ENCODE measurements at places on chromosomes 1 and 21.

- DNase-seq: no peak
Observed at GRCh38 chr1:4062992-4063391, 162.9 kb upstream of the C1orf174 start.

- no peak for DNase-seq
Observed at GRCh38 chr21:28513428-28513827, 479.2 kb downstream of the LTN1 start.

DNA sequence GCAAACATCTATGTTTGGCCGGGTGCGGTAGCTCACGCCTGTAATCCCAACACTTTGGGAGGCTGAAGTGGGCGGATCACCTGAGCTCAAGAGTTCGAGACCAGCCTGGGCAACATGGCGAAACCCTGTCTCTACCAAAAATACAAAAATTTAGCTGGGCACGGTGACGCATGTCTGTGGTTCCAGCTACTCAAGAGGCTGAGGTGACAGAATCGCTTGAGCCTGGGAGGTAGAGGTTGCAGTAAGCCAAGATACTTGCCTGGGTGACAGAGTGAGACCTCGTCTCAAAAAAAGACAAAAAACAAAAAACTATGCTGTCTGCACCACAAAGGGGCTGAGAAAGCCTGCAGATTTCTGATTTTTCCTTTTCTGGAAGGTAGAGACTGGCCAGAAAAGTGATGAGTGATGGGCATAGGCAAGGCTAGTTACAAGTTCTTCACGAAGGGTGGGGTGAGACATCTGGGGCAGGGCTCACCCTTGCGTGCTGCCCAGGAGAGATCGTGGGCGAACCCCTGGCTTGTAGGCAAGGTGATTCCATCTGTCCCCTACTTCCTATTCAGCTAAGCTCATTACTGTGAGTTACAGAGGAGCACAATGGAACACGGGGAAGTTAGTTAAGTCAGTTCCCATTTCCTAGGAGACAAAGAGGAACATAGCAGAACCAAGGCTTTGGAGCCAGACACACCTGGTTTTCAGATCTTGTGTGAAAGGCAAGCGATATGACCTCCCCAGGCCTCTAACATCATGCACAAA is 3.2 kb downstream of the SLC2A1 start:
- no peak for DNase-seq

DNA sequence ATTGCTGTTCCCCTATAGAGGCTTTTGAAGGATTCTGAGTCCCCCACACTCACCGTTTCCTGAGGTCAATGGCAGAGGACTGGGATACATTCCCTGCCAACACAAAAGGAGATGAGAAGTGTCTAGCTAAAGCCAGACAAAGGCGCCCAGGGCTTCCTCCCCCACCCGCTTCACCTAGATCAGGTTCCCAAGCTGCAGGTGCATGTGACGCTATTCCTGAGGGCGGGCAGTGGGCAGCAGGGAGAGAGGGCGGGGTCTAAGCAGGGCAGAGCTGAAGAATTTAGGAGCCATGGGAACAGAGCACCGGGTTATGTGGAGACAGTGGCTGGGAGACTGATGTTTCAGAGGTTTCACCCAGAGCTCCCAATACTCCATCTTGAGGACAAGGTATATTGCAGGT is 6.0 kb upstream of the ARHGEF2 start:
- peak; percentile 92 for DNase-seq

GRCh38 chr1:108722292-108722691 is 9.6 kb downstream of the FNDC7 start:
- DNase-seq: no peak

GRCh38 chr1:226510453-226510852 is 38.1 kb upstream of the STUM start:
- DNase-seq: no peak

DNA sequence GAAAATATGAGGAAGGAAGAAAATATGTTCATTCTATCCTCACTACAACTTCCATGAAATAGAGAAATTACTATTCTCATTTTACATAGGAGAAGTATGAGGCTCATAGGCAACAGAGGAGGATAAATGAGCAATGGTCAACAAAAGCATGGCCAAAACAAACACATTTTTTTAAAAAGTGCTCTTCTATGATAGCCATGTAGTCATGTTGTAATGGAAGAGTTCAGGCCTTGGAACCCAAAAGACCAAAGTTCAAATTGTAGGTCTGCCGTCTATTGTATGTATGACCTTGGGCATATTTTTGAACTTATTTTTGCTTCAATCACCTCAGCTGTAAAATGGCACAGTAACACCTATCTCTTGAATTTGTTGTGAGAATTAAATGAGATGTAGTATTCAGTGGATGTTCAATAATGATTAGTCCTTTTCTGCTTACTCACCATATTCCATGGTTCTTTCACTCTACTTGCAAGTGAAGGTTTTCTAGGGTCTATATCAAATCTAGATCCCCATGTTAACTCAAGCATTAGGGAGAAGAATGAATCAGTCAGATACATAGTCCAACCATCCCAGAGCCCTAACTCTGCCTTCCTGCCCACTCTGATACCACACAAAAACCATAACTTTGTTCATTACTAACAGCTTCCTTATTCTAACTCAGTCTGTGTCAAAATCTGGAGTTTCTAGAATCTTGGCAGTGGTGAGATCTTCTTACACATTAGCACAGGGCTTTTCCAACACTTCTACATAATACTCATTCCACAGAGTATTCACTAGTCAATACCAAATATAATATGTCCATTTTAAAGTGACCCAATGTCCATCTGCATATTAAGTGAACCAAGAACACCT is 353.2 kb downstream of the PLPP3 start:
- DNase-seq: no peak

- no peak for DNase-seq
Observed at GRCh38 chr1:1432274-1432950, 3.1 kb upstream of the VWA1 start.

DNA sequence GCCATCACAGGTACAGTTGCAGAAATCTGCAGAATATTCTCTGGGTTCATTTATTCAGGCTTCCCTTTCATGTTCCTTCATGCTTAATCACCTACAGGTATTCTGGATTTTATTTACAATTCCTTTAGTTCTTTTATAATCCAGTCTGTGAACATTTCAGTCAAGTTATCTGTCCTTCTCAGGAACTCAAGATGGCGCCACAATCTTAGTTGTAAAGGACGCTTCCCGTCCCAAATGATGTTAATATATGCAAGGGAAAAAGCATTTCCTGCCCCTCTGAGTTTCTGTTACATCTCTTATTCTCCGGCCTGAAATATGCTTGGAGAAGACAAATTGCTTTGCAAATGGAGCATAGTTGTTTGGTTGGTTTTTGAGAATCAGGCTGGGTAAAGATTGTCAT is 19.3 kb downstream of the F3 start:
- DNase-seq: no peak

DNA sequence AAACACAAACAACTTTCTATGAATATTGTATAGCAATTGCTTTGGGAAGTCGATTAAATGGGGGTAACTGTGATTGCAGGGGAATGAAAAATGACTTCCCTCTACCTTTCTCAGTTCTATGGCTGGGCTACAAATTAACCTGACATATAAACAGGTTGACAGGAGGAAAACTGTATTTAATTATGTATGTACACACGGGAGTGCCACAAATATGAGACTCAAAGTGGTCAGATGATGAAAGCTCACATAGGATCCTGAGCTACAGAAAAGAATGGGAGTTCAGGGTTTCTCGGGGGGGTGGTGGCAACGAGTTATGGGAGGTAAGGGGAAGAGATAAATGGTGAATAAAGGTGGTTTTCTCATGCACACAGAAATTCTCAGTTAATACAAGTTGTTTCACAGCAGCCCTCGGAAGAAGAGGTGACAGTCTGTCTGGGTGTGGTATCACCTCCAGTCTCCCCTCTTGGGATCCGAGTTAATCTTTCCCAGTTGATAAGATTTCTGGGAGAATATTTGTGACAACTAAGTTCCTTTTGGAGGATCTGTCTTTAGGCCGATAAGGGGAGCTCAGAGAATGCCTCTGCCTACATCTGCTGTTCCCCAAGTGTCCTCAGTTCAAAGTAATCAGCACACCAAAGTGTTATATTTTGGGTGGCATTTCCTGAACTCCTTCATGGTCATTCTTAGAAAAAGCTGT is 26.3 kb downstream of the GADD45A start:
- no peak for DNase-seq

GRCh38 chr1:165737196-165737595 is 31.5 kb downstream of the TMCO1 start:
- DNase-seq: no peak

GRCh38 chr1:59061876-59062275 is 235.0 kb upstream of the FGGY start:
- DNase-seq: no peak

- no peak for DNase-seq
Observed at GRCh38 chr1:4880626-4881025, 226.2 kb downstream of the AJAP1 start.

DNA sequence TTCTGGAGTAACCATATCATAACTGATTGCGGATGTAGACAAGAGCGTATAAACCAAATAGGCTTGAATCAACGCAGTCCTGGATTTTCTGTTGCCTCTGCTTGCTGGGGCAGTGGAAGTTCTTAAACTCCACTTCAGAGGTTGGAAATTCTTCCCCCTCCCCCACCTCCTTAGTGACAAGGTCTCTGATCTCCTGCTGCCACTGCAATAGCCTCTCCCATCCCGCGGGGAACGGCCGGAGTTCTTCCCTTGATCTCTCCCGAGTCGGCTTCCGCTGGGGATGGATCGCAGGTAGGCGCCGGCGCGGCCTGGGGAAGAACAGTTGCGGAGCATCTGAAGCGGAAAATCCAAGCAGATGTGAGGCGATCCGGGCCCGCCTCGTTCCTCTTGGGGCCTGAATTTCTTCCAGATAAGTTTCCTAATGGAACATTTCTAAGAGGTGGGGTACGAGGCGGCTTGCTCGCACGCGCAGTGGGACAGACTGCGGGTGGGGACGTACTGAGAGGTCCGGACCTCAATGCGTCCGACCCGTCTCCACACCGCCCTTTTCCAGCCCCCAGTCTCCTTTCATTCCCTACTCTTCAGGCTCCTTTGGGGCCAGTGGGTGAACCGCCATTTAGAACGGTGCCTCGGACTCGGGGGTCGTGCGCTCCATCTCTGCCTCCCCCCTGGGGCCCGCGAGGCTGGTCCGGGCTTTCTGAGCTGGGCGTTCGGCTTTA is 3.1 kb upstream of the SIM2 start:
- DNase-seq: no peak

DNA sequence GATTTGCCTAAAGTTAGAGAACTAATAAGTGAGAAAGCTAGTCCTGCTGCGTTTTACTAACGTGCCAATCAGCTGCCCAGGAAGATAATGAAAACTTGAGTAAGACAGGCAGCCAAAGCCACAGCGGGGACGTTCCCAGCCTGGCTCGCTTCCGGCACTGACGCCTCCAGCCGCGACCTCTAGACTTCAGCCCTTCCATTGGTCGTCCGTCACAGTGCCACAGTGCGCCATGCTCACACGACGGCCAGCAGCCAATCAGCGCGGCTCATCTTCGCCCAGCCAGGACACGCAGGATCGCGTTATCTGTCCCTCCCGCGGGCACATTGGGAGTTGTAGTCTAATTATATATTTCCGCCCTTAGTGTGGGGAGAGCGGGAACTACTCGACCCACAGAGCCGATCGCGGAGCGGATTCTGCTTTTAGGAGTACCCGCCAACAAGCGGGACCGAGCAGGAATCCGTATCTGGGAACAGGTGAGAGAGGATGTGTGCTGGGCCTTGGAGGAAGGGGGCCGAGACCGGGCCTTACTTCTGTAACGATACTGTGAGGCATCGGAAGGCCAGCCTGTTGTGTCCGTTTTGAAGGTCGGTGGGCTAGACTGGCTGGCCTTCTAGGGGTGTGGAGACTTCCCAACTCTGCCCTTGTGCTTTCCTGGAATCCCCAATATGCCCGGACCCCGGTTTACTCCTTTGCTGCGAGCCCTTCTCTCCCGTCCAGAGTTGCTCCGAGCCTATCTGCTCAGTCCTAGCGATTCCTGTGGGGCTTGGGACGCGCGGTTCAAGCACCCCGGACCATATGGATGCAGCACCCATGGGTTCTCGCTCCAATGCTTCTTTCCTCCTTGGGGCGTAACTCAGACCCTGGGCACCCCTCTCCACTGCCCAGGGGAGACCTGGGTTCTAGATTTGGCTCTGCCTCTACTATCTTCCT is at the start of gene FDPS:
Gene FDPS (plus strand): TSS at position 374 of the 930 bp plus-strand sequence. CDS start 924 bp downstream, outside the sequence.
- DNase-seq: peak; percentile 98

DNA sequence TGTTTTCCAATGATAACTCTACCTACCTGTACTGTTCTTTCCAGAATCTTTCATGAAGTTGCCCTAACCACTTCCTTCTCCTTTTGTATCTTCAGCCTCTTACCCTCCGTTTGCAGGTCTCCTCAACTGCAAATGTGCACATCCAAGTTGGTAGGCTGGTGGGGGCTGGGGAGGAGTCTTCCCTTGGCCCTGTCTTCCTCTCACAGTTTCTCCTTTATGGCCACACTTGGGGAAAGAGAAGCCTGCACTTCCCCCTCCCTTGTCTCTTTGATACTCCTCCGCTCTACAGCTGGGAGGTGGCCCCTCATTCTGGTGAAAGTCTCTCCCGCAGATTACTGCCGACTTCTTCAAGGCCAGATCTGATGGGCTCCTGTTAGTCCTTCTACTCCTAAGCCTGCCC is 26.9 kb upstream of the GPR88 start:
- DNase-seq: no peak

- no peak for DNase-seq
Observed at GRCh38 chr1:92326681-92327080, 27.8 kb downstream of the RPAP2 start.

DNA sequence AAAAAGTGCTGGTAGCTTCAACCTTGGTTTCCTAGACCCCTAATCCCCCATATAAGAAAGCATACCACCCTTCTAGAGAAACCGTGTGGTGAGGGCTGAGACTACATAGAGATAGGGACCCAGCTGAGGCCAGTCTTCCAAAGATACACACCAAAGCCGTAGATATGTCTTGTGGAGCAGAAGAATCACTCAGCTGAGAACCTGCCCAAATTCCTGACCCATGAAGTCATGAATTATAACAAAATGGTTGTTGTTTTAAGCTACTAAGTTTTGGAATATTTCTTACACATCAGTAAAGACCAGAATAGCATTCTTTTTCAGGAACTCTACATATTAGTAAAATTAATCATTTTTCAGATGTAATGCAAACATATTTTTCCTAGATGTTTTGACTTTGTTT is 3.3 kb upstream of the SNRPE start:
- no peak for DNase-seq
